ENCODE measurements at places on chromosomes 6 and 20.

GRCh38 chr6:4853349-4853748, 77.1 kb downstream of the CDYL start:
- DNase-seq = no peak

- no peak for DNase-seq
These were observed 18.1 kb upstream of the NOL7 start for GRCh38 chr6:13597073-13597472.

- DNase-seq = no peak
These were observed 29.9 kb downstream of the ABHD12 start for GRCh38 chr20:25360631-25361286.

GRCh38 chr6:24957199-24957598, 21.4 kb upstream of the RIPOR2 start:
- no peak for DNase-seq

- no peak for DNase-seq
These were observed 25.9 kb upstream of the AIG1 start for GRCh38 chr6:143034689-143035334.

GRCh38 chr6:38852215-38852614, 137.1 kb downstream of the DNAH8 start:
- no peak for DNase-seq

- DNase-seq = no peak
These were observed 36.5 kb downstream of the TAB2 start for GRCh38 chr6:149354009-149354408.

- DNase-seq = no peak
These were observed 1.1 kb downstream of the EPB41L1 start for GRCh38 chr20:36155629-36155971.

DNA sequence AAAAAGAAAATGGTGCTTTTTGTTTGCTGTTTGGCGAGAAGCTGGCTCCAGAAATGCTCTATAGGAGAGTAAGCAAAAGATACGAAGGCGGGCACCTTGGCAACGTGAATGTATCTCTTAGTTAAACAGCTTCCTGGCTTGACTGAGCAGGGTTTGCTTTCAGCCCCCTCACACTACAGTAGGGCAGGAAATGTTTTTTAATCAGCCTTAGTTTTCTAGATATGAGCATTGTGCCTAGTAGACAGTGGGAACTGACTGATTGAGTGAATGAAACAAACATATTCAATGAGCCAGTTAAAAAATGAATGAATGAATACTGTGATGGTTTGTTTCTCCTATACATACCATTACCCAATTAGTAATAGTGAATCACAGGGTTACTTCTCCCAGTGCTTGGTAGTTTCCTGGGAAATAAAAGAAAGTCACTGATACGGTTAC, 19.9 kb downstream of the CAP2 start:
- no peak for DNase-seq

- no peak for DNase-seq
These were observed 80.7 kb upstream of the CNKSR3 start for GRCh38 chr6:154591234-154591633.

- DNase-seq = no peak
These were observed 67.5 kb upstream of the TFB1M start for GRCh38 chr6:155381673-155382337.

DNA sequence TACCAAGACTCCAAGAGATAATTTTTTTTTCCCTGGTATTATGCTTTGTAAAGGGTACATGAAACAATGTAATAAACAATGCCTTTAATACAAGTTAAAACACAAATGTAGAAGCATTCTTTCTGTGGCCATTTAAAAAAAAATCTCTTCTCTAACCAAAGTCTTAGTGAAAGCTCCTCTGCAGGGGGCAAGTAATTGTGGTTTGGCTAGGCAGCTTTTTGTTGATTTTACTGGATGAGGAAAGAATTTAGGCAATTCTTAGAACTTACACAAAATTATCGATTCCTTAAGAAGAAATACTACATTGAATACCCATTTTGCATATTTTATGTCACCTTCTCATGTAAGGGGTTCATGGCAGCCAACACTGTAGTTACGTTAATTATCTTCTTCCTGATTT, 12.4 kb downstream of the TFB1M start:
- no peak for DNase-seq

- no peak for DNase-seq
These were observed 51.8 kb upstream of the APCDD1L start for GRCh38 chr20:58566981-58567380.

GRCh38 chr6:148890652-148891404, 144.0 kb downstream of the UST start:
- DNase-seq = no peak

GRCh38 chr6:167550941-167551627, 226.2 kb downstream of the TTLL2 start:
- DNase-seq = no peak

- no peak for DNase-seq
These were observed 110.8 kb upstream of the SCP2D1 start for GRCh38 chr20:18702736-18703135.

DNA sequence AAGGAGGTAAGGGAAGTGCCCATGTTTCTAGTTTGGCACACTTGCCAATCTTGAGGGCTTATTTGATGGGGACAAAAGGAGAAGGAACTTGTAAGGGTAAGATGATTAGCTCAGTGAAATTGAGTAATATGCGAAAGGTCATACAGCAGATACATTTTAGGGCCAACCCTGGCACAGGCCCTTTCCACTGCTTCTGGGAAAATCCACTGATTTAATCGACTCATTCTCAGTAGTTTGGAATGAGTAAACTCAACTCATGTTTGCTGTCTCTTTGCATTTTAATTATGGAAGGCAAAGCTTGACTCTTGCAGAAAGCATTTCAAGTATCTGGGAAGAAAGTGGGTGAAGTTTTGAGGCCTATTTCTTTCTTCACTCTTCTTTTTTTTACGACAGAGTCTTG, 20.0 kb downstream of the PHF20 start:
- no peak for DNase-seq

- DNase-seq = no peak
These were observed 874 bp downstream of the CD83 start for GRCh38 chr6:14118446-14118845.

DNA sequence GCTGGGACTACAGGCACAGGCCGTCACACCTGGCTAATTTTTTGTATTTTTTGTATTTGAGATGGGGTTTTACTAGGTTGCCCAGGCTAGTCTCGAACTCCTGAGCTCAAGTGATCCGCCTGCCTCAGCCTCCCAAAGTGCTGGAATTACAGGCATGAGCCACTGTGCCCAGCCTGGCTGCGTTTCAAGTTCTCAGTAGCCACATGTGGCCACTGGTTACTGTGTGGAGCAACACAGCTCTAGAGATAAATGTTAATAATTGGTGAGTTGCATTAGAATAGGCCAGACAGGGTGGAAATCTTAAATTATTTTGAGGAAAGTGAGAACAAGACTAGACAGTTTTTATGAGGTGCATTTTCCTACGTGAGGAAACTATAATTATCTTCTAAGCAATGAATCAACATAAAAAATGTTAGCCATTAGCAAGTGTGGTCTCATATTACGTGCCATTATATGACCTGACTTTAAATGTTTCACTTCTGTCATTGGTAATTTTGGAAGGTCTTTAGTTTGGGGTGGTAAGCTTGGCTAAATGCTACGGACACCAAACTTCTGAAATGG, 129.6 kb downstream of the PLEKHG1 start:
- no peak for DNase-seq

DNA sequence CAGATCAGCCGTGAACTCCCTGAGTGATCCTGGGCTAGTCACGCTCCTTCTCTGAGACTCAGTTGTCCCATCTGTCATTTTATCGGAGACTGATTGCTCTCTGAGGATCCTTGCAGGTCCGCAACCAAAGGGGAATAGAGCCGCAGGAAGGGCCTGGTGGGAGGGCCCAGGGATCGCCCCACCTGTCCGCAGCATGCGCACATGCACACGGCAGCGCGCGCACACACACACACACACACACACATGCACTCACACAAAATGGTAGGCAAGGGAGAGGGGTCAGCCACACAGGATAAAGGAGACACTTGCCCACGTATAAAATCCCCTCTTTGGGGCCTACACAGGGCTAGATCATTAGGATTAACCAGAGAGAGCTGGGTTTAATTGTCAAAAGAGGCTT, 95.6 kb upstream of the FOXP4 start:
- no peak for DNase-seq

GRCh38 chr6:68053805-68054373, 581.2 kb upstream of the ADGRB3 start:
- DNase-seq = no peak

DNA sequence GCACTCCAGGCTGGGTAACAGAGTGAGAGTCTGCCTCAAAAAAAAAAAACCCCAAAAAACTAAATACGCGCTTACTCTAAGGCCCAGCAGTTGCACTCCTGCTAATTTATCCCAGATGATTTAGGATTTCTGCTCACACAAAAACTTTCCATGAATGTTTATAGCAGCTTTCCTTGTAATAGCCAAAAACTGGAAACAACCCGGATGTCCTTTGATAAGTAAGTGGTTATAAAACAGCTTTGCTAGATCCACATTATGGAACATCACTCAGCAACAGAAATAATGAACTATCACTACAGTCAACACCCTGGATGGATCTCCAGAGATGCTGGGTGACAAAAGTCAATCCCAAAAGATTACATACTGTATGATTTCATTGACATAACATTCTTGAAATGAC, 220.4 kb upstream of the JARID2 start:
- DNase-seq = no peak

DNA sequence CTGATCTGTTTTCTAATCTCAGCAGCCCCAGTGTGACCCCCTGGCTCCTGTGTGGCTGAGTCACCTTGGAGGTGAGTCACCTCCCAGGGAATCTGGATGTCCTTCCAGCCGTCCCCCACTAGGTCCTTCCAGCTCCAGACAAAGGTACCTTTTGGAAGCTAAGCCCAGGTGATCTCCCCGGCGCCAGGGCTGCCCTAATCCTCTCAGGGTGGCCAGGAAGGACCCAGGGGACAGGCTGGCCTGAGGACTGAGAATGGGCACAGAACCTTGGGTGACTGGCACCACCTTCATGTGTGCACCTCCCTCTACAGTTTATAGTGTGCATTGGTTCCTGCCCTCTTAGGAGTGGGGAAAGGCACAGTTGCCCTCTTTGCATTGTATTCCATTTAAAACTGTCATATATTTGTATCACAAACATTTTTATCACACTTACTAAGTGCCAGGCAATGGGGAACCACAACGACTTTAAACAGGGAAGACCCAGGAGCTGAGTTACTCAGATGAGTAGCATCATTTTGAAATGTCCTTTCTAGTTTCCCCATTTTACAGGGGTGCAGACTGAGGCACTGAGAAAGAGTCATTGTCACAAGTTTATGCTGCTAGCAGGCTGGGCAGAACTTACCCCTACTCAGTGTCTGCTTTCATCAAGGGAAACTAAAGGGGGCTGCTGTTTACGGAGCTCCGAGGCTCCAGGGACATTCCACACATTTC, 2.6 kb upstream of the BPIFB4 start:
- DNase-seq = no peak

DNA sequence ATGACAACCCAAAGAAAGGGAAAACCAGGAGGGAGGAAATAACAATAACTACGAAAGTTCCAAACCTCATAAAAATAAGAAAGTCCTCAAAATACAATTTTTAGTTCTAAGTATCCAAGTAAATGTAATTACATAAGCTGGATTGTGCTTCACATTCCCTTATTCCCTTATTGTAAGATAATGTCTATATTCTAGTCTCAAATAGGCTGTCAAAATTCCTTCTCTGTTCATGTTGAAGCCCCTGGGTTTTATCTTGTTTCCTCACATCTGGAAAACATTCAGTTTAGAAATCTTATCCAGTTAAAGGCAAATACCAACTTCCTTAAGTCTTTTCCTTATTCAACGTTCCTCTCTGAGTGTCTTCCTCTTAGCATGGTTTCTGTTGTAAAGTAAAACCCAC, 282.3 kb downstream of the CD109 start:
- no peak for DNase-seq

- no peak for DNase-seq
These were observed 232.2 kb upstream of the ARID1B start for GRCh38 chr6:156545021-156545420.

DNA sequence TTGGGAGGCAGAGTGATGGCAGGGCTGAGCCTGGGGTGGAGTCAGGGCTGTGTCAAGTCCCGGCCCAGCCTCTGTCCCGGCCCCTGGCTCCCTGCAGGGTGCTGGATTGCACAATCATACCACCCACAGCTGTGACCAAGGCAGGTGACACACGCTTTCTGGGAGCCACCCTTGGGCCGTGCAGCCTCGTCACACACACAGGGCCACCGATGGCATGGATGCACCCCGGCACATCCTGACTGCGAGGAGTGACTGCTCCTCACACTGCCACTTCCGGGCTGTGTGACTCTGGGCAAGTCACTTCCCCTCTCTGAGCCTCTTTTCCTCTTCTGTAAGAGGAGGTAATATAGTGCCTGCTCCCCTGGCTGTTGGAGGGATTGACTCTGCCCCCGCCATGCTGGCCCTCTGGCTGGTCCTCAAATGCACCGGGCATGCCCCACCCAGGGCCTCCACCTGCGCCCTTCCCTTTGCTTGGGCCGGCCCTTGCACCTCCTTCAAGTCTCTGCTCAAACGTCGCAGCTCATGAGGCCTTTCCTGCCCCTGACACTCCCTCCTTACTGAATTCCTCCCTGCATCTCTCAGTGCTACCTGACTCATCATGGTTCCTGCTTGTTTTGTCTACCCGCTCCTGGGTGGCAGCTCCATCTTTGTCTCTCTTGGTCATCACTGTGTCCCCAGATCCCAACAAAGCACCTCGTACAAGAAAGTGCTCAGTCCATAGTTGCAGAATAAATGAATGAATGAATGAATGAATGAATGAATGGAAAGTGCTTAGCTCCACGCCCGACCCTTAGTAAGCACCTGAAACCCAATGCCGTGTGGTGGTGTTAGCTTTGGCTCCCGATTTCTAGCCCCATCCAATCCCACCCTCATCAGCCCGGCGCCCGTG, 93.5 kb downstream of the CEBPB start:
- DNase-seq = no peak

- no peak for DNase-seq
These were observed 77.2 kb downstream of the LY86 start for GRCh38 chr6:6665555-6666243.

GRCh38 chr20:3788685-3789155, 2.2 kb upstream of the CENPB start:
- DNase-seq = no peak

DNA sequence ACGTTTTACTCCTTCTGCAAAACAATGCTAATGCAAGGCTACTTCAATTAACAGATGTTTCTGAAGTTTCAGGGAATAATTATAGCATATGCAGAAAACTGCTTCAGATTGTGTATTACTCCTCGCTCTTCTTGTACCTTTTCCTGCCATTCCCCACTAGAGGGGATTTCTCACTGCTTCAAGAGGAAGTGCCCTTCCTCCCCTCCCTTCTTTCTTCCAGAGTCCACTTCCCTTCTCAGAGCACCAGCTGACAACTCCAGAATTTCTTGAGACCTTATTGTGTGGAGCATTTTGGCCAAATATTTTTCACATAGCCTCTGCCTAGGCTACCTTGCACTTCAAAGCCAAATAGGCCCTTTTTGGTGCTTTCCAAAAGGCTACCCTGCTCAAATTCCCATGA, 12.7 kb upstream of the MCUR1 start:
- DNase-seq = no peak

GRCh38 chr6:152167641-152168603, 360.4 kb downstream of the ESR1 start:
- DNase-seq = no peak

All from activated CD4-positive, CD25-positive, alpha-beta regulatory T cell (primary cell).